ENCODE measurements at places on chromosomes 12 and 14.

DNA sequence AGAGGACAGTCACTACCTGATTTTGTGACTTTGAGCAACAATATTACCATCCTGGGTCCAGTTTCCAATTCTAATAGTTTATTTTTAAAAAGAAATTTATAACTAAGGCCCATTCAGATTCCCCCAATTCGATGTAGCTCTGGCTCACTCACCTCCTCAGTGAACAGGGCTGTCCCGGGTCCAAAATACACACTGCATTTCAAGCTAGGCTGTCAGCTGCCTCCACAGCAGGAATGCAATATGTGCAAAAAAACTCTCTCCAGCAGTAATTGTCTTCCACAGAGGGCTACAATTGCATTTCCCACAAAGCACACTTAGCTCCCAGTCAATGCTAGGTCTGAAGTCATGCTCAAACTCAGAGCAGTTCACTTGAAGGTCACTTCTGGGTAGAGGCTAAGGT lies 39.3 kb upstream of the ZNF641 start:
- no peak for DNase-seq

DNA sequence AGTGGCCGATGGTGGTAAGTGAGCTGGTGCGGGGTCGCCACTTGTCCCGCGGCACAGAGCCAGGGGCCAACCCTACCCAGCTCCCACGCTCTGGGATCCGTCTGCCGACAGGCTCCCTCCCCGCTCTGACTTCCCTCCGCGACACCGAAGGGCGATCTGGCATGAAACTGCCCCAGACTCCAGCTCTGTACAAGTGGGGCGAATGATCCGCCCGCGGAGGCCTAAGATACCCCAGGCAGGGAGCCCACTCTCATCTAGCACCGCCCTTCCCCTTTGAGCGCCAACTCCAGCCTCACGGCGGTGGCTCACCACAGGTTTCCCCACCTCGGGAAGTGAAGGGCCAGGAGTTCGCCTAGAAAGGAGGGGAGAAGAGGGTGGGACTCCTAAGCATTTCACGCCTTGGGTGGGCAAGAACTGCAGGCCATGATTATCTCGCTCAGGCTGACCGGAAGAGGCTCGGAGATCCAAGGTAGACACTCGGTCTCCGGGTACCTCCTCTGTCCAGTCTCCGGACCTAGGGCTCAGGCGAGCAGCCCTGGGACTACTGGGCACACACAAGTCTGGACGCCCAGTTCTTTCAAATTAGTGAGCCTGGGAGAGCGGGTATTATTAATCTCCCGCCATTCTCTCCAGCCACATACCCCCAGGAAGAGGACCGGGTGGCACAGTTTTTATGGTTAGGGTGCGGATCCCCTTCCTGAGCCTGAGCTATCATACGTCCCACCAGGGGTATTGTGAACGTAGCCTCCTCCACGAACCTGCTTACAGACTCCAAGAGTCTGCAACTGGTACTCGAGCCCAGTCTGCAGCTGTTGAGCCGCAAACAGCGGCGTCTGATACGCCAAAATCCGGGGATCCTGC lies 849 bp downstream of the WNT1 start:
- DNase-seq: no peak

DNA sequence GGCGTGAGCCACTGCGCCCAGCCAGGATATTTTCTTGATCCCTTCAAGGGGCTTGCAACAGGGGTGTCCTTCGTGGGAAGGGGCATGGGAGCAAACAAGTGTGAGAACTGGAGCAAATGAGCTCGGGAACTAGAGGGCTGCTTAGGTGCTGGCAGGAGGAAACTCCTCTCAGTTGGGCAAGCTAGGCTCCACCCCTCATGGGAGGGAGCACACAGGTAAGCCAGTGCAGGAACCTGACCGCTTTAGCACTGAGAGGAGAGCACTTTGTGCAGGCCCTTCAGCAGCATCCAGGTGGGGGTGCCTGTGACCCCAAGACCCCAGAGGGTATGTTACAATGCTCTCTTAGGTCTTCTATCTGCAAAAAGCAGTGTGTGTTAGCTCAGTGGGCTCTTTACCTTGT lies 755.4 kb upstream of the MDGA2 start:
- DNase-seq: no peak

DNA sequence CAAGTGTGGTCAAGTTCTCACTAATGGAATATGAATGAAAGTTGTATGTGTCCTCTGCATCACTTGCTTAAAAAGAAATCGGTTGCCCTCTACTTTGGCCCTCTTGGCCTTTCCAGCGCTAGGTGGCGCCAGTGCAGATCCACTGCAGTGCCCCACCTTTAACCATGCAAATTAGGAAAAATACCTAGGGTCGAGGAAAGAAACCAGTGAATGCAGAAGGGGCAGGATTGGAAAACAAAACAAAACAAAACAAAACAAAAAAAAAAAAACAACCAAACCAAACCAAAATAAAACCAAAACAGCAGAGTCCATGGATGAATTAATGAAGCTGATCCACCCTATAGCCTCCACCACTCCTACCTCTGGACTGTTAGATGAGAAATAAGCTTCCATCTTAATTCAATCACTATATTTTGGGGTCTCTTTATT lies 12.9 kb upstream of the NEMF start:
- peak; percentile 44 for DNase-seq

- no peak for DNase-seq
Measured at GRCh38 chr14:33184587-33184986, 245.9 kb downstream of the NPAS3 start.

GRCh38 chr12:88298761-88299242 lies 156.7 kb downstream of the TMTC3 start:
- DNase-seq: no peak

- DNase-seq: no peak
Measured at GRCh38 chr14:73612339-73613045, at the start of gene ACOT6. Gene ACOT6 (plus strand): TSS chr14:73612517. CDS start chr14:73612572, 55 bp downstream.

GRCh38 chr14:54207476-54208462 lies 189.0 kb upstream of the CDKN3 start:
- no peak for DNase-seq

- no peak for DNase-seq
Measured at GRCh38 chr14:95269493-95269892, 50.2 kb downstream of the CLMN start.

DNA sequence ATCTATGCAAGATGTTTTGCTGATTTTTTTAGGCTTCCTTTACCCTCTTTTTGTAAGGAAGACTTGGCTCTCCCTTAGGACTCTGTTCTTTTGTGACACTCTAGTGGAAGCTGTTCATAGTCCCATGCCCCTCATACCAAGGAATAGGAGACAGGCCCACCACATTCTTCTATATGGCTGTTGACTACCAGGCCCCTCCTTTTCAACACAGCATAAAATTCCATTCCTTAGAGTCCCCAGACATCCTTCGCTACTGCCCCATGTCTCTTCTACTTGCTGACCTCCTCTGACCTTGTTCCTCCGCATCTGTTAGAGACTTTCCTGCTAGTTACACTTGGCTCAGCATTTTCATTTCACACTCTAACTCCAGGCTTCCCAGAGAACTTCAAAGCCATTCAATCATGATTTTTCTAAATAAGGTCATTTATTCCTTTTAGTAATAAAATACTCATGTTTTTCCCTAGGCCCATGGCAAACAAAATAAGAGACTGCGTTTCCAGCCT lies 9.7 kb downstream of the PIK3C2G start:
- no peak for DNase-seq

- no peak for DNase-seq
Measured at GRCh38 chr12:66206141-66206540, 17.1 kb downstream of the IRAK3 start.

DNA sequence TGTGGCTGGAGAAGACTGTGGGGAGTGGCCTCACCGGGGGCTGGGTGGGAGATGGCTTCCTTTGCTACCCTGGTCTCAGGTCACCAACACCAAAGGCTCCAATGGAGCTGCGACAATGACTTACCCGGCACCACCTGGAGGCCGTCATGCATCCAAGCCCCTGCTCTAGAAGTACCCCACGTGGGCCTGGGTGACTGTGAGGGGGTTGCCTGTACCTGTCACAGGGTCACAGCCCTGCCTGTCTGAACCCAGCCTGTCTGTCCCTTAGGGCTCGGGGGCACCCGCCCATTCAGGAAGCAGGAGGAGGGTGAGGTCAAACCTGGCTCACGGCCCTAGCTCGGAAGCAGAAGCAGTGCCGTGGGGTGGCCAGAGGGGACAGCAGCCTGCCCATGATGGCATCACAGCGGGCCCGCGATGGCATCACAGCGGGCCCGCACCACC lies 18.9 kb downstream of the ABCB9 start:
- DNase-seq: no peak

- DNase-seq: no peak
Measured at GRCh38 chr12:21972055-21972454, 30.8 kb upstream of the ABCC9 start.

GRCh38 chr14:58367296-58367695 lies 28.4 kb upstream of the TOMM20L start:
- no peak for DNase-seq

DNA sequence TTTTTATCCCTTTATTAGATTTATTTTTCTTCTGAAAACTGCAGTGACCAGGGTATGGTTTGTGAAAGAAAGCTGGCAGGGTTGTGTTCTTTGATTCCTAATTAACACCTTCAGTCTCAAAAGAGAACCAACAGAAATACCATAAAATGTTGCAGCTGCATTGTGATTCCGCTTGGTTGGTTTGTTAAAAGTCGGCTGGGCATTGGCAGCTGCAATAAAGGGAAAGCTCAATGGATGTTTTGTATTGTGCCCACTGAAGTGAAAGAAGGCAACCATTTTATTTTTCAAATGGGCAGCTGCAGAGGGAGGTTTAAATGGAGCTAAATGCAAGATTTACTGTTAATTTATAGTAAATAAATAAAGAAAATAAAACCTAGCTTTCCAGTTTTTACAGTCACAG lies 16.7 kb downstream of the LGR5 start:
- peak; percentile 32 for DNase-seq

GRCh38 chr12:93065896-93066295 lies 136.8 kb upstream of the EEA1 start:
- no peak for DNase-seq

DNA sequence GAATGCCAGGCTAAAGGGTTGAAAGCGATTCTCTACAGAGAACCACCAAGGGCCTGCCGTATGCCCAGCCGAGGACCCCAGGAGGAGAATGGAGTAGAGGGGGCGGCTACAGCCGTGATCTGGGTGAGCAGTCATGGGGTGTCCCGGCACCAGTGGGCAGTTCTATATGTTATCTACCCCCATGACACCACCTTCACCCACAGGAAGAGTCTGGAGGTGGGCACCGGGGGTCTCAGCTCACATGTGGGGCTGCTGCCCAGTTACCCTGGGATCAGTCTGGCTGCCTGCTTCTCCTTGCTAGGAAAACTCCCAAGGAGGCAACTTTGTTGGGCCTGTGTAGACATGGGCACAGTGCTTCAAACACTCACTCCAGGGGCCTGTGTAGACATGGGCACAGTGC lies 99.4 kb downstream of the LGMN start:
- no peak for DNase-seq

DNA sequence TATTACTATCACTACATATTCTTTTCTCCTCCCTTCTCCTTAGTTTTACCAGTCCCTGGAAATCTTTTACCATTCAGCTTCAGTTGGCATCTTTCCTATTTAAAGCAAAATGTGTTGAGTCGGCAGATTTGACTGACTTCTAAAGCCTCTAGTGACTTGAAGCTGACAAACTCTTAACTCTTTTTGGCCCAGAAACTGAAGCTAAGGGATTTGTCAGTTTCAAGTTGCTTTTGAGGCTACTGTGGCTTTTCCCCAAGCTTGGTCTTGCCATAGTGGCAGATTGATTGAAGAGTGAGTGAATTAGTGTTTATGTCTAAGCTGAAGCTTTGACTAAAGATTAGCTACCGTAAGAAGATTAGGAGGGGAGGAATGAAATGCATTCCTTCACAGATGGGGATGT lies 104.0 kb downstream of the ETNK1 start:
- DNase-seq: no peak

- DNase-seq: no peak
Measured at GRCh38 chr12:55974308-55974730, 441 bp downstream of the RAB5B start.

- DNase-seq: no peak
Measured at GRCh38 chr12:127108360-127109215, 1158.4 kb upstream of the TMEM132C start.

DNA sequence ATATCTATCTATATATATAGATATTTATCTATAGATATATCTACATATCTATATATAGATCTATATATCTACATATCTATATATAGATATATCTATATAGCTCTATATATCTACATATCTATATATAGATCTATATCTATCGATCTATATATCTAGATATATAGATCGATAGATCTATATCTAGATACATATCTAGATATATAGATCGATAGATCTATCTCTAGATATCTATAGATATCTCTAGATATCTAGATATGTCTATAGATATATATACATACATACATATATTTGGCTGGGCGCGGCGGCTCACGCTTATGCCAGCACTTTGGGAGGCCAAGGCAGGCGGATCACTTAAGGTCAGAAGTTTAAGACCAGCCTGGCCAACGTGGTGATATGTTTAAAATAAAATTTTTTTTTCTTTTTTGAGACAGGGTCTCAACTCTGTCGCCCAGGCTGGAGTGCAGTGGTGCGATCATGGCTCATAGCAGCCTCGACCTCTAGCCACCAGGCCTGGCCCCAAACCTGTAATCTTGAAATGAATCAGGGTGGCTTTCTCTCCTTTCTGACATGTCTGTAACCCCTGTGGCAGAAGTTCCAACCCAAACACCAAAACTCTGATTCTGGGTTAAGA lies 18.1 kb downstream of the ARPC3 start:
- no peak for DNase-seq

GRCh38 chr12:118821386-118821925 lies 159.9 kb upstream of the SRRM4 start:
- no peak for DNase-seq

DNA sequence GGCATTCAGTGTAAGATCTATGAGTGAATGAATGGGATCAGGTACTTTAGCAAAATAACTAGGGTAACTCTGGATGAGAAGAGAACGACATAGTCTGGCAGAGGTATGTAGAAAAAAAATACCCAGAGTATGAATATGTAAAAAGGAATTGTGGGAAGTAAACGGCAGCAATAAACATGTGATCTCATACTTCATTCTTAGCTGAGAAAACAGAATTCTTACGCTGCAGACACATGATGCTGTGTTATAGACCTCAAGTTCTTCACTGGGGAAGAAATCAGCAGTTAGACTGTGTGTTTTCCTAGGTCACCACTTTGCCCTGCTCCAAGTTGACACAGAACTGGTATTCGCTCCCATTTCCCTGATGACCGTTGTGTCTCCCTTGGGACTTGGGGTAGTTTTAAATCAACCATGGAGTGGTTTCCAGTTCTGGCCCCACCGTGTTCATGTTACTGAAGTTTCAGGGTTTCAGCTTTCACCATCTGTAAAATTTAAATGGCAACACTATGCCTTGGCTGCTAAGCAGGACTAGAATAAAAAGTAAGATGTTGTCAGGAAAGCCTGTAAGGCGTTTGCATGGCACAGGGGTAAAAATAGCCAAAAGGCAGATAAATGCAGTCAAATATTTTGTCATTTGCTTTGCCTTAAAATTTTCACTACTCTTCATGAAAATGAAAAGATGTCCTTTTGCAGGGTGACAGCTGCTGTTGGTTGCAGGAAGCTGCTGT lies 223.7 kb downstream of the PELI2 start:
- no peak for DNase-seq

GRCh38 chr12:95621725-95622124 lies 70.4 kb upstream of the USP44 start:
- DNase-seq: no peak

- DNase-seq: no peak
Measured at GRCh38 chr12:69610729-69611128, at the start of gene LRRC10. Gene LRRC10 (minus strand): TSS chr12:69610907. CDS start chr12:69610838, 69 bp downstream.

All from NCI-H187 (cell line).